ENCODE measurements at places on chromosomes 3 and 15.

DNA sequence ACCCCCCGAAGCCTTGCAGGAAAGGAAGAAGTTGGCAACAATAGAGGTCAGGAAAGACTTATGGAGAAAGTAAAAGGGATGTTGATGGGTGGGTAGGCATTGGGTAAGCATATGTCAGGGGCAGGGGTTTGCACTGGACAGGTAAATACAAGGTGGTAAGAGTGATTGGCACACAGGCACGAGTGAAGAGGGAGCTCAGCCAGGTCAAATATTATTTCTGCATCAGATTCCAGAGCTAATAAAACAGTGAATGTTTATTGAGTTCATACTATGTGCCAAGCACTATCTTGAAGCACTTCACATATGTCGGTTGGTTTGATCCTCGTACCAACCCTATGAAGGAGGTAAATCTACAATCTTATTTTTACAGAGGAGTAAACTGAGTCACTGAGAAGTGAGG, 6.6 kb downstream of the CLSTN2 start:
- DNase-seq, result no peak
- H3K4me3 ChIP-seq, result no peak overlapping the region
- no peaks in the 10 kb centered on the region for H3K36me3 ChIP-seq
- H3K27me3 ChIP-seq, result peaks cover 10% of the 10 kb centered on the region

- H3K36me3 ChIP-seq, result peaks cover 12% of the 10 kb centered on the region
- no peak for DNase-seq
- H3K4me1 ChIP-seq, result peaks cover 11% of the 10 kb centered on the region
- peak overlapping the region; percentile 83 for H3K4me3 ChIP-seq
- no peaks in the 10 kb centered on the region for H3K27me3 ChIP-seq
Observed at GRCh38 chr3:88057630-88058305, 1.0 kb downstream of the CGGBP1 start.

DNA sequence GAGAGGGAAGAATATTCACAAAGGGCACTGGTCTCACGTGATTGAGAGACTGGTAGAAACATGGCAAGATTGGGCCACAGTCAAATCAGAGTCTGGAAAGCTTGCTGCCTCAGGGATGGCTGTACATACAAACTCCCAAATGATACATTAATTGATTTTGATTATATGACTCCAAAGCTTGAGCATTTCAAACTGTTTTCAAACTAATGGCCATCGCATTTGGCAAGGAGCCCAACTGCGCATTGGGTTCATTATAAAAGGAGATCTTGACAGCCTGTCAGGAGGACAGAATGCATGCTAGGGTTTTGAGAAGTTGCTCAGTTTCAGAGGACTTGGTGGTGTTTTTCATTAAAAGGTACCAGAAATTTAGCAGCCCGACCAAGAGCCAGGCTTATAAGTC, 117.7 kb downstream of the PTPRG start:
- H3K27ac ChIP-seq, result peak overlapping the region; percentile 57
- no peaks in the 10 kb centered on the region for H3K36me3 ChIP-seq
- H3K4me3 ChIP-seq, result no peak overlapping the region
- no peak for DNase-seq

- no peak overlapping the region for H3K27ac ChIP-seq
- H3K4me3 ChIP-seq, result no peak overlapping the region
- no peaks in the 10 kb centered on the region for H3K27me3 ChIP-seq
- no peak for DNase-seq
Observed at GRCh38 chr3:188241072-188241471, 87.1 kb downstream of the LPP start.

DNA sequence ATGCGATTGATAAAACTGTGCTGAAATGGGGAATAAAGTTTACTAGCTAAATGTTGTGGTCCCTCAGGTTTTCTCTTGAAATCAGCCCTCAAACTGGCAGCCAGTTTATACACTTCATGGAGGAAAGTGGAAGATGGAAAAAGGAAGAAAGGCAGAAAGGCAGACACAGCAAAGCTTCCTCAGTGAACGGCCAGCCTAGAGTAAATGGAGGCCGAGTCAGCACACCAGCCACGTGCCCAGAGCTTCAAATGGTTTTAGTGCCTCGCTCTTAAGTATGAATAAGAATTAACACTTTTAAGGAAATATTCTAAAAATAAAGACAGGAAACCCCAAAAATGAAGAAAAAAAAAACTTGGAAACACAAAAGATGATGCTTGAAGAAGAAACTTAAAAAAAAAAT, 48.3 kb downstream of the GNB4 start:
- no peaks in the 10 kb centered on the region for H3K36me3 ChIP-seq
- no peak for DNase-seq
- H3K4me3 ChIP-seq, result no peak overlapping the region
- peaks cover 43% of the 10 kb centered on the region for H3K4me1 ChIP-seq

GRCh38 chr3:39277893-39278615, 1.8 kb downstream of the CX3CR1 start:
- no peak overlapping the region for H3K27ac ChIP-seq
- H3K36me3 ChIP-seq, result no peaks in the 10 kb centered on the region
- H3K4me1 ChIP-seq, result no peaks in the 10 kb centered on the region
- no peak overlapping the region for H3K4me3 ChIP-seq
- no peaks in the 10 kb centered on the region for H3K27me3 ChIP-seq

GRCh38 chr15:31792611-31793199, 237.6 kb upstream of the CHRNA7 start:
- H3K27me3 ChIP-seq, result no peaks in the 10 kb centered on the region
- no peak for DNase-seq
- no peaks in the 10 kb centered on the region for H3K4me1 ChIP-seq
- no peaks in the 10 kb centered on the region for H3K36me3 ChIP-seq
- no peak overlapping the region for H3K4me3 ChIP-seq

DNA sequence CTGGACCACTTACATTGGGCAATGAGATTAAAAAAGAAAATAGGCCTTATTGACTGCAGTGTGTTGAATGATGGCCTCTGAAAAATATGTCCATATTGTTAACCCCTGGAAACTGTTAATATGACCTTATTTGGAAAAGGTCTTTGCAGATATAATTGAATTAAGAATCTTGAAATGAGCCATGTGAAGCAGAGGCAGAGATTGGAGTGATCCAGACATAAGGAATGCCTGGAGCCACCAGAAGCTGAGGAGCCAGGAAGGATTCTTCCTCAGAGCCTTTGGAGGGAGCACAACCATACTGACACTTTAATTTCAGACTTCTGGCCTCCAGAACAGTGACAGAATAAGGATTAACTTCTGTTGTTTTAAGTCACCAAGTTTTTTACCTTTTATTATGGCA, 510.4 kb upstream of the AGTR1 start:
- H3K4me1 ChIP-seq, result no peaks in the 10 kb centered on the region

DNA sequence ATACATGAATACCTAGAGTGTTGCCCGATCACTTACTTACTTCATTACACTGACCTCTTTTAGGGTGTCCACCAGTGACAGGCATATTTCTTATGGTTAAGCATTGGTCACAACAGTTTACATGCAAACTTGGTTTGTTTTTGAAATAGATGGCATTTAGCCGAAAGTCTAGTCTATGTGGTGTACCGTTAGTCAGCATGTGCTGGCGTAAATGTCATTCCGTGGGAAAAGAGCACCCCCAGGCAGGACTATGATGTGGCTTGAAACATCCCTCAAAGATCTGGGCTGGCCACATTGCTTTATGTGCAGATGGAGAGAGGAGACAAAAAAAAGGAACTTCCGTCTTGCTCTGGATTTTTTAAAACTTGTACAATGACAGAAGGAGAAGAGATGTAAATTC, 357.0 kb upstream of the ICE2 start:
- H3K27ac ChIP-seq, result no peak overlapping the region
- no peak overlapping the region for H3K4me3 ChIP-seq
- peaks cover 23% of the 10 kb centered on the region for H3K4me1 ChIP-seq
- H3K36me3 ChIP-seq, result no peaks in the 10 kb centered on the region

- no peak overlapping the region for H3K27ac ChIP-seq
- no peaks in the 10 kb centered on the region for H3K4me1 ChIP-seq
- no peaks in the 10 kb centered on the region for H3K36me3 ChIP-seq
Observed at GRCh38 chr15:62841269-62841628, 201.3 kb upstream of the TPM1 start.

DNA sequence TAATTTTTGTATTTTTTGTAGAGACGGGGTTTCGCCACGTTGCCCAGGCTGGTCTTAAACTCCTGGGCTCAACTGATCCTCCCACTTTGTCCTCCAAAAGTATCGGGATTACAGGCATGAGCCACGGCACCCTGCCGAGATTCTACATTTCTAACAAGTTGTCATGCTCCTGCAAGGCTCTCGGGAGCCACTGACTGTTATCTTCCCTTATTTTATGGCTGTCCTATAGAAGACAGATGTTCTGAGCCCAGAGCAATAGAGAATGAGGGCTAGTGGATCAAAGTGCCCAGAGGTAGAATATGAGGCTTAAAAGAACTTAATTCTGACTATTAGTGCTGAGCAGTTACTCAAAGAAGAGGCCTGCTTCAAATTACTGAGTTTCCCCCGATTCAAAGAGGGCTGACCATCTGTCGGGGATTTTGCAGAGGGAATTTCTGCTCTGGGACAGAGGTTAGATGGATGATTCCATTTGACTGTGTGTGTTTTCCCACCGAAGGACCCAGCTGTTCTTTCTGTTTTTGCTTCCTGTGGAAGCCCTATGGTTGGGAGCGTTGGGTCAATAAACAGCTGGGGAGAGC, 39.5 kb downstream of the ITPR1 start:
- H3K4me1 ChIP-seq, result peaks cover 14% of the 10 kb centered on the region
- no peak overlapping the region for H3K27ac ChIP-seq
- no peaks in the 10 kb centered on the region for H3K27me3 ChIP-seq

DNA sequence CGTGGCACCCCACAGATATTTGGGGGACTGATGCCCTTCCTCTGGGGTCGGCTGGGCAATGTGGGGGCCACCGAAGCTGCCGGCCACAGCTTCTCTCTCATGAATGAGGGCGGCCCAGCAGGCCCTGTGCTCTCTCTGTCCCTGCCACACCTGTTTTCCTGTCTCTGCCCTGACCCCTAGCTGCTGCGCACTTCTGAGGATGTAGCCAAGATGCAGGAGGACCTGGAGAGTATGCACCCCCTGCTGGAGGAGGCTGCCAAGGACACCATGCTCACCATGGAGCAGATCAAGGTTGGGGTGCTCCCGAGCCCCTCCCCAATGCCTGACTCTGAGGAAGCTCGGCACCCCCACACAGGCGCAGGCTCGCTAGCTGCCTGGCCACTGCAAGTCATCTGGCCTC, 59.7 kb downstream of the SEMA3G start:
- no peaks in the 10 kb centered on the region for H3K36me3 ChIP-seq
- no peaks in the 10 kb centered on the region for H3K27me3 ChIP-seq
- no peak overlapping the region for H3K4me3 ChIP-seq
- no peak overlapping the region for H3K27ac ChIP-seq
- DNase-seq, result peak; percentile 96
- H3K4me1 ChIP-seq, result peaks cover 3% of the 10 kb centered on the region

- H3K27me3 ChIP-seq, result no peaks in the 10 kb centered on the region
- H3K36me3 ChIP-seq, result no peaks in the 10 kb centered on the region
- peak overlapping the region; percentile 46 for H3K27ac ChIP-seq
- DNase-seq, result peak; percentile 85
Observed at GRCh38 chr15:98785807-98786621, 137.7 kb downstream of the IGF1R start.
